ENCODE measurements at places on chromosomes 1 and 21.
A peak's percentile ranks its signal among the peaks of the same experiment; 100 is the strongest.

GRCh38 chr1:36118447-36119204, 6.4 kb downstream of the COL8A2 start:
- no peak for DNase-seq

DNA sequence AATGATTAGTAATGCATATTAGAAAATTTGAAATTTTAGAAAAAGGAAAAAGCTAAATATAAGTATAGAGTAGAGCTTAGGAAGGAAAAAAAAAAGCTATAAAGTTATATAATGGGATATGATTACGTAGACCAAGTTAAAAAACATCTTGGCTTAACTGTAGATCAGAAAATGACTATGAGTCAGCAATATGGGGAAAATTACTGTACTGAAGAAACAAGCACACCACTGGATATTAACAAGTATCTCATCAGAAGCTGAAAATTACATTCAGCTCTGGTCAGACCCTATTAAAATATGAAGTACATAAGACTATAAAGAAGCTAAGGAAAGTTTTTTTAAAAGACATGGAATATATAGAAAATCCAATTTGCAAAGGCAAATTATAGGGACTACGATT, 19.5 kb downstream of the DNAJC8 start:
- DNase-seq: no peak

DNA sequence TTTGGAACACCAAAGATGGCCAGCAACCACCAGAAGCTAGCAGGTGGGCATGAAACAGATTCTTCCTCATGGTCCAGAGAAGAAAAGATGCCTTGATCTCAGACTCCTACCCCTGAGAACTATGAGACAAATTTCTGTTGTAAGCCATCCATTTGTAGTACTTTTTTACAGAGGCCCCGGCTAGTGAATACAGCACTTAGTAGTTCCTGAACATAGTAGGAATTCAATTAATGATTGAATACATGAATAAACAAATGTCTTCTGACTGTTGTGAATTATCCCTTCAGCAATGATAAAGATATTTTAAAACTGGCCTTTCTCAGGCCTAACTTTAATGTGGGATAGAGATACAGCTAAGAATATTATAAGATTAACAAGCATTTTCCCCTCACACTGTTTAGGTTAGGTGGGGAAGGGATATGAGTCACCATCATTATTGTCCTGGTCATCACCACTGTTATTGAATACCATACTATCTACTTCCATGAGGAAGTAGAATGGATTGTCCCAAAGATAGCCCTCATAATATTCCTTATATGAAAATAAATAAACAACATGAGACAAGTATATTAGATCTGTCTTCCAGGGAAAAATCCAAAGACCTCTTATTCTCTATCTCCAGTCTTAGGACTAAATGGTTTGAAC, 51.4 kb downstream of the ADCY10 start:
- no peak for DNase-seq

DNA sequence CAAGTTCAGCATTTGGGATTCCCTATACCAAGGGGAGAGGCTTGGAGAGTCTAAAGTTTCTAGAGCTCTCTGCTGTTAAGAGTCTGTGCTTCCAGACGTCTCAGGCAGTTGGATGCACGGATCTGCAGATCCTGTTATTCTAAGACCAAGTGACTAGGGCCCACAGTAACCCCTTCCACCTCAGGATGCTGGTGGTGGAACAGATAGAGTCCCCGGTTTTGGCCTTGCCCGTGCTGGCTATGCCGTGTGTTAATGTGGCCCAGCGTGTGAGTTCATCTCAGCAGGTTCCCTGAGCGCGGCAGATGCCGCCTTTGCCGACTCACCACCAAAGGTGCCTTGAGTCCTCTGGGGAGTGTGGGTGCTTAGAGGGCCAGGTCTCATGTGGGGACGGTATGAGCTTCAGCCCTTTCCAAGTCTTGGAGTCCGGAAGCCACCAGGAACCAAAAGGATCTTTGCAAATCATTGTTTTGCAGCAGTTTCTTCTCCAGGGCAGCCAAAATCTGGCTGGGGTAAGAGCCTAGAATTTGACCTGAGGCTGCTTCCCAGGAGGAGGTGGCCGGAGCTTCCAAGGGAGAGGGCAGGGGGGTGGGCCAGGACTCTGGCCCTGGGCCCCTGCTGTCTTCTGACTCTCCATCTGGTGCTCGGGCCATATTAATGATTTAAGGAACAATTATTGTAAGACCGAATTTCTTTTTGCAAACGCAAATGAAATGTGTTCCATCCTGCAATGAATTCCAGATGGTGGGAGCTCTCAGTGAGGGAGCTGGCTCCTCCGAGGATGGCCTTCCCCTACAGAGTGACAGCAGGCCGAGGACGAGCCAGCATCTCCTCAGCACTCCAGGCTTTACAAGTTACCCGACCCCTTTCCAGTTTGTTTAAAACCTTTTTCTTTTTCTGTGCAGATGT, 205.7 kb downstream of the FOXD2 start:
- DNase-seq: no peak

GRCh38 chr1:21152423-21153100, 24.1 kb downstream of the EIF4G3 start:
- DNase-seq: no peak

GRCh38 chr1:81170721-81171120, 630.0 kb upstream of the ADGRL2 start:
- DNase-seq: no peak

DNA sequence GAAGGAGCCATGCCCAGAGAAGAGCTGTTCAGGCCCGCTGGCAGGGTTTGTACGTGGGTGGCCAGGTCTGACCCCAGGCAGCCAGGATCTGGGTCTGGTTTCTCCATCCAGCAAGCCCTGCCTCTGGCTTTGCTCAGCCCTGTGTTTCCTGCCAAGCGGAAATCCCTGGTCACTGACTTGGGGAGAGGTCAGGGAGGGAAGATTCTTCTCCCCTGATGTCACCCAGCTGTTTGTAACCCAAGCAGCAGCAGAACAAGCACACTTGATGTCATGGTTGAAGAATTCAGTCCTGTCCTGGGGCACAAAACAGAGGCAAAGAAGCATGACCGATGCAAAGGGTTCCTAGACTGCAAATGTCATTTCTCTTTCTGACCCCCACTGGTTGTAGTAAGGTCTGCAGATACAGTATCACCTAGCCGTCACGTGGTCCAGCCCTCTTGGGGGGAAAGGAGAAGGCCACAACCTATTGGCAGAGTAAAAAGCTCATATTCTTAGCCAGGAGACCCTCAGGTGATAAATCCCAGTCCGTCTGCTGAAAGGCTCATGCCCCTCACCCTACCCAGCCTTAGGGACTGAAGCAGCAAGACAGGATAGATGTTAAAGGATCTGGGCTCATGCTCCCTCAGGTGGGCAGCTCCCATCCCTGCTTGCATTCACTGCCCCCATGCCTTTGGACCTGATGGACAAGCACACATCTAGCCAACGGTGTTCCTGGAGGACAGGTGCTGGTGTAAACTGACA, 120.9 kb downstream of the SYT2 start:
- DNase-seq: peak; percentile 35

GRCh38 chr21:32578107-32578691, 7.1 kb downstream of the TCP10L start:
- DNase-seq: no peak

- DNase-seq: no peak
These were observed 139.6 kb downstream of the S1PR1 start for GRCh38 chr1:101376121-101377083.

DNA sequence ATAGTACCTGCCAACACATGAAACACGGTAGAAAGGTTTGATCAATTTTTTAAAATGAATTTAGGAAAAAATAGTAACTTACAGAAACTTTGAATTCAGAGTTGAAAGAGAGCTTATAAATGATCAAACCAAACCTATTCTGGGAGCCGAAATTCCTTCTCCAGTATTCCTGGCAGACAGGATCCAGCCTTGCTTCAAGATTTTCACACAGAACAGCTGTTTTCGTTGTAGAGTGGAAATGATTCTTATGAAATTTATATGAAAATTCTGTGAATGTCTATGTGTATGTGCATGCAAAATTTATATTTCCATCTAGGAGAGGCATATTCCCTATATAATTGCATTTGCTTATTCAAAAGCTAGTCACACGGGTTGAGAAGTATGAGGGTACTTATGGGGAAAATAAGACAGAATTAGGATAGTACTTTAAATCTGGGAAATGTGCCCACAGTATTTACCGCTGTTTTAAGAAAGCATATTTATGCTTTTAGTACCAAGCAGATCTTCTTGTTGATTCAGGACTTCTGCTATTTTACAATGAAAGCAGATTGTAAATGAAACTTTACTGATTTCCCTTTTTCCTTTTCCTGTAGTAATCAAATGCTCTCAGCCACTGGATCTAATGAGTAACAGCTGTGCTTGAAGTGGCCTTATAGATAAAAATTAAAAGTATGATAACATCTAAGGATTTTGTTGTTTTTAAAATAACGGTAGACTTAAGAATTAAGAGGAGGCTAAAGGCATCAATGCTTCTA, 30.4 kb downstream of the PRRX1 start:
- no peak for DNase-seq

DNA sequence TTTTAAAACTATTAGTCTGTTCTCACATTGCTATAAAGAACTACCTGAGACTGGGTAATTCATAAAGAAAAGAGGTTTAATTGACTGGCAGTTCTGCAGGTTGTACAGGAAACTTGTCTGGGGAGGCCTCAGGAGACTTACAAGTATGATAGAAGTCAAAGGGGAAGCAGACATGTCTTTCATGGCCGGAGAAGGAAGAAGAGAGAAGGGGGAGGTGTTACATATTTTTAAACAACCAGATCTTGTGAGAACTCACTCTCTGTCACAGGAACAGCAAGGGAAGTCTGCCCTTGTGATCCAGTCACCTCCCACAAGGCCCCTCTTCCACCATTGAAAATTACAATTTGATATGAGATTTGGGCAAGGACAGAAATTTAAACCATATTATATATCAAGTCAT, 55.9 kb downstream of the CLIC4 start:
- no peak for DNase-seq

DNA sequence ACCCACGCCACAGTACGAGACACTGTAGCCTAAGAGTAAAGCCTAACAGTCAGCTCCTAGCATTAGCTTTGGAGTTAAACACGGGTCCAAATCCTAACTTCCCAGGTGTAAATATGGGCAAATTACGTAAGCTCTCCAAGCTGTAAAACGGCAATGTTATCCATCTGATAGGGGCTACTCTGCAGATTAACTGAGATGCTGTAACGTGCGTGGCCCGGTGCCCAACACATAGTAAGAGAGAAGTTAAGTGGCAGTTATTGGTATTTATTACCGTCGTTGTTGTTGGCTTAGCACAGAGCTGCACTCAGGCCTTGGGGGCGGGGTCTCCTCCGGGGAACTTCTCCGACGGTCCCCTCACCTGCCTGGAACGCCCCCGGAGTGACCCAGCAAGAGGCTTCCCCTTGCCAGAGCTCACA, 457 bp downstream of the TRAPPC3 start:
- no peak for DNase-seq

- DNase-seq: no peak
These were observed 6.7 kb upstream of the TSPEAR start for GRCh38 chr21:44718093-44718492.

DNA sequence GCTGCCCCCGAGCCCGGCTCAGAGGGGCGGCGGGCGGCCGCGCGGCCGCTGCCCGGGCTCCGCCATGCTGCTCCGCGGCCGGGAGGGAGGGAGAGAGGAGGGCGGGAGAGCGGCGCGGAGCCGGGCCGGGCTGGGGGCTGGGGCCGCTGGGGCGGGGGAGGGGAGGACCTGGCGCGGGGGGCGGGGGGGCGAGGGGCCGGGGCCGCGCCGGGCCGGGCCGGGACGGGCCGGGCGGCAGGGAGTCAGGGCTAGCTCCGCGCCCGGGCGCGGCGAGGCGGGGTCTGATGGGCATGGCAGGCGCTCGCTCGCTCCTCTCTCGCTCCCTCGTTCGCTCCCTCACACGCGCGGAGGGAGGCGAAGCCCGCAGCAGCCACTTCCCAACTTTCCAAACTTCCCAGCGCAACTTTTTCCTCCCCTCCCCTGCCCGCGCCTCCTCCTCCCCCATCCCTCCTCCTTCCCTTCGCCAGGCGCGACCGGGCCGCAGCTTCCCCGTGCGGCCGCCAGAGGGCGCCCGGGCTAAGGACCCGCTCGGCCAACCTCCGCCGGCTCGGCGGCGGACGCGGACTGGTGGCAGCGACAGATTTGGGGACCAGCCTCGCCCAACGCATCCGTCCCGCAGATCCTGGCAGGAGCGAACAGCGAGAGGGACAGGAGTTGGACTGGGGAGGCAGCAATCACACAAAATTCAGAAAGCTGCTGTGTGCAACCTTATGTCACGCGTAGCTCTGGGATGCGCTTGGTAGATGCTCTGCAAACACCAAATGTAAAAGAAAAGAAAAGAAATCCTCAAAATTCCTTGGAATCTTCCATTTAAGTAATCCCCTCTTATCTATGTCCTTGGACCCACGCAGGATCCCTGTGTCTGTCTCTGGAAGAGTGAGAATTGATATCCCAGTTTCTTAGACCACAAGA, at the start of gene TRABD2B:
TRABD2B (minus strand) TSS at position 97 of the 912 bp plus-strand sequence.
- peak; percentile 66 for DNase-seq

- DNase-seq: no peak
These were observed 34.5 kb downstream of the BTG3 start for GRCh38 chr21:17578162-17578561.

DNA sequence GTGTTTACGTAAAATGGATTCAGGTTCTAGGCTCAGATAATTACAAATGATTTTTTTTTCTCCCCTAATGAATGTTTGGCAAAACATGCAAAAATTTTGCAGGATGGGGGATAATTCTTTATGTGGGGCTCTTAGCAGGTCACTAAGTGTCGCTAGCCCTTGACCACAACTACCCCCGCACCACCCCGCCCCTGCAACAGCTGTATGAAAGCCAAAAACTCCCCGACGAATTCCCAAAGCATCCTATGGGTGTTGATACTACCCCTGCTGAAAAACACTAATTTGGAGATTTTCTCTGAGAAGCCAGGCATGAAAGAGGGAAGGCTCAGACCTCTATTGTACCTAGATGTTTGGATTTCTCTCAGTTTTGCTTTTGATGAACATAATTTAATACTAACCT, 243.0 kb downstream of the TRABD2B start:
- no peak for DNase-seq

GRCh38 chr1:200699871-200700270, 30.2 kb upstream of the DDX59 start:
- peak; percentile 11 for DNase-seq

GRCh38 chr21:42672699-42673458, 19.5 kb downstream of the PDE9A start:
- no peak for DNase-seq

GRCh38 chr1:240093120-240093961, 1.7 kb downstream of the FMN2 start:
- DNase-seq: no peak

DNA sequence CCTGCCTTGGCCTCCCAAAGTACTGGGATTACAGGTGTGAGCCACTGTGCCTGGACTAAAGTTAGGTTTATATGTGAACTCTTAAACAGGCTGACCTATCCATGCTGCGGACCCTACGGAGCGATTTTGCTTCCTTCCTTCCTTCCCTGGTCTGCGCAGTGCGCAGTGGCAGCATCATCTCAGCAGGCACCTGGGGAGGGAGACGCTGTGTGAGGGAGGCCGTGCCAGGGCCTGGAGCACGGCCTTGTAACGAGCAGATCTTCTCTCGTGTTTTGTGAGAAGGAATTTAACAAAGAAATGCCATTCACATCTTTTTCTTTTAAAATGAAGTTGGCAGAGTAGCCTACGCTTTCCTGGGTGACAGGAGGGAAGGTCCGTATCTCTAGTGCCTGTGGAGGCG, 45.8 kb downstream of the PKNOX1 start:
- DNase-seq: no peak

GRCh38 chr21:40769231-40769630, 77.7 kb downstream of the DSCAM start:
- no peak for DNase-seq

Measured in GM12865 (cell line).